ENCODE measurements at places on chromosomes 7 and 10. TPM values are rescaled to one million over a fixed set of nuclear protein-coding genes. Genes with fewer than 3 reads are reported as not detected.

MACROH2A2 gene
- 72.4 TPM for total RNA-seq

FFAR4 gene
- not detected for total RNA-seq

DNA sequence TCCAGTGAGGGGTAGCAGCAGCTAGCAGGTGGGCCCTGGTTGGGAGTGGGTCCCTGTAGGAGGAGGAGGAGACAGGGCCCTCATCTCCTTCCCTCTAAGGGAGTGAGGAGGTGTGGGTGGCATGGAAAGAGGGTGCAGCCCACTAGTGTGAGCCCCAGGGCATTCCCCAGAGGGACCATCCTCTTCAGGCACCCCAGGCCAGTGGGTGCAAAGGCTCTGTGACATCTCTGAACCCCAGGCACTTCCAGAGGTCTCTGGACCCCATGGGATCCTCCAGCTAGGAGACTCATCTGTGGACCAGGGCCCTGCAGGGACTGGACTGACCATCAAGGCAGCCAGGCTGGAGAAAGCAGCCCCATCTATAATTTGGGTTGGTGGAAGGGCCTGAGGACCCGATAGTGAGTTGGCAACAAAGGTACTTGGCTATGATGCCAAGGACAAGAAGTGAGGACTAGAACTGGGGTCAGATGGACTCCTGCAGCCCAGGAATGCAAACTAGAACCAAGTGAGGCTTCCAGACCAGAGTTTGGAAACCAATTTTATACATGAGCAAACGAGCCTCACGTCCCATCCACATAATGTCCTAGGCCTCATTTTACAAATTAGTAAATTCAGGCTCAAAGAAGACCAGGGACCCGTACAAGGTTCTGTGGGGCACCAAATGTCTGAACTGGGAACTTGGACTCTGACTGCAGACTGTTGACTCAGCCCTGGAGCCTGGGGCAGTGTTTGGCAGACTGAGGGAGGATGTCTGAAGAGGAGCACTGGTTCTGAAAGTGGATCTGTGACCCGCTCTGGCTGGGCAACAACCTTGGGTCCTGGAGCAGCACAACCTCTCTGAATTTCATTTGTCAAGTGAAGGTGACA is 1.4 kb upstream of the VSTM4 start:
- DNase-seq, result no peak

DNA sequence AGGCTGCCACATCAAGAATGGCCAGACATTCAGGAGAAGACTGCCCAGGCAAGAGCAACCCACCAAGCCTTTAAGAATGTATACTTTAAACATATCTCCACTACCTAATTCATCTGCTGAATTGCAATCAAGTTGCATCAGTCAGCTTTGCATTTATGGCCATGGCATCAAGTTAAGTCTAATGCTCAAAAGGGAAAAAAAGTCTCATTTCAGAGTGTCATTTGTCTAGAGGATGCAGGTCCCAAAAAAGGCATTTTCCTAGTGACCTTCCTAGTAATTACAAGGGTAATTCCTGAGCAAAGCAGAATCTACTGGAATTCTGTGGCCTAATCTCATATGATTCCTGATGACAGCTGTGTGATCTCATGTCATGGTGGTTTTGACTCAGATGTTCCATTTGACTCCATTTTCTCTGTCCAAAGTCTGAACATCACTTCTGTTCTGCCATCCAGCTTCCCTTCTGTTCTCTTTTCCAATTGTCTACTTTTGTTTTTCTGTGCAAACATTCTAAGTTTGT is 7.3 kb upstream of the CABCOCO1 start:
- no peak for DNase-seq

GRCh38 chr7:68789597-68789996 is 808.7 kb upstream of the AUTS2 start:
- no peak for DNase-seq

DNA sequence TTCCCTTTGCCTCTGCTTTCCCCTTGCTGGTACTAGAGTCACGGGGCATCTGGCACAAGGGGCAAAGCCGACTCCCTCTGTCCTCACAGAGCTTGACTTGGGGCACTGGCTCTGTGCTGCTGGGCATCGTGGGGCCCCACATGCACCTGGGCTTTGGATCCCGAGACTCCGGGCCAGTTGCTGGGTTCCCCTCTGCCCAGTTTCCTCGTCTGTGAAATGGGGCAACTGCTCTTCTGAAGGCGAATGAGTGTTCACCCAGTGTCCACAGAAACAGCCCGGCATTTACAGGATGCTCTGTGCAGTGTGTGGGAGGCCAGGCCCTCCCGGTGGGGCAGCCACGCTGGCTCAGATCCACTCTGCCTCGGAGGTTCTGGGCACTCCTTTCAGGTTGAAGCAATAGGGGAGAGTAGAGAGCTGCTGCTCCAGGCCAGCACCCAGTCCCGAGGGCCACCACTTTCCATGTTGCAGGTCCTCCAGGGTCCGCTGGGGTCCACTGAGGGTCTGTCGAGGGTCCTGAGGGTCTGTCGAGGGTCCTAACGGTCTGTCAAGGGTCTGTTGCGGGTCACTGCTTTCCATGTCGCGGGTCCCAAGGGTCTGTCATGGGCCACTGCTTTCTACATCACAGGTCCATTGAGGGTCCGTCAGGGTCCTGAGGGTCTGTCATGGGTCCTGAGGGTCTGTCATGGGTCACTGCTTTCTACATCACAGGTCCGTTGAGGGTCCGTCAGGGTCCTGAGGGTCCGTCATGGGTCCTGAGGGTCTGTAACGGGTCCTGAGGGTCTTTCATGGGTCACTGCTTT is 103.6 kb downstream of the VIPR2 start:
- no peak for DNase-seq

- DNase-seq, result no peak
These were observed 108.9 kb upstream of the ZMIZ1 start for GRCh38 chr10:78959924-78960285.

DNA sequence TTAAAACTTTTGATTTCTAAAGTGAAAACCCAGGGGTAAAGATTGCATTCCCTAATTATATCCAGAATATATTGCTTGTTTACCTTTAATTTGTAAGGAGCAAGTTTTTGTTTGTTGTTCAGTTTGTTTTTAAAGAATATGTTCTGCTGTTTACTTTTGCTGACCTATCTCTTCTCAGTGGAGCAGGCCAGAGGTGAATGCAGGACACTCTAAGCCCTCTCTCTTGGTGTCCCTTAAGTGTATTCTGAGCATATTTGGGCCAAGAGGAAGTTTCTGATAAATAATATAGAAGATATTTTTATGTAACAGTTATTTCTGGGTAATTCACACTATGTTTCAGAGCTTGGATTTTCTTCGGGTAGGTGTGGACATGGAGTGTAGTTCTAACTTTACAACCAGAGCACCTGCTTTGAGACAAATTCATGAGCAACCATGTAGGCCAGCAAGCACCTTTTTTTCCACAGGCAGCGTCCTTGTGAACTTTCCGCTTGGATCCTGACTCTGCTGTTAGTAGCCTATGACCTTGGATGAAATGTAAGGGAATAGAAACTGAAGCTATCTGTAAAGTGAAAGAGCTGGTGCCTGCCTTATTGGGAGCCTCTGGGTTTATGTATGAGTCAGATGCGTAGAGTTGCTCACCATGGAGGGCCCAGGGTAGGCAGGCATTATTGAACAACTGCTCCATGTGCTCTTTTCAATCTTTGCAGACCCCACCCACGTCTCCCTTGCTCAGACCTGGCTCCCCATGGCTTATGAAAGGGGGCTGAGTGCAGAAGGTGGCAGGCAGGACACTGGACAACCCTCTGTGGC is 16.1 kb downstream of the OGDH start:
- DNase-seq, result no peak

GRCh38 chr10:133462512-133463305 is 9.0 kb downstream of the SCART1 start:
- no peak for DNase-seq

DNA sequence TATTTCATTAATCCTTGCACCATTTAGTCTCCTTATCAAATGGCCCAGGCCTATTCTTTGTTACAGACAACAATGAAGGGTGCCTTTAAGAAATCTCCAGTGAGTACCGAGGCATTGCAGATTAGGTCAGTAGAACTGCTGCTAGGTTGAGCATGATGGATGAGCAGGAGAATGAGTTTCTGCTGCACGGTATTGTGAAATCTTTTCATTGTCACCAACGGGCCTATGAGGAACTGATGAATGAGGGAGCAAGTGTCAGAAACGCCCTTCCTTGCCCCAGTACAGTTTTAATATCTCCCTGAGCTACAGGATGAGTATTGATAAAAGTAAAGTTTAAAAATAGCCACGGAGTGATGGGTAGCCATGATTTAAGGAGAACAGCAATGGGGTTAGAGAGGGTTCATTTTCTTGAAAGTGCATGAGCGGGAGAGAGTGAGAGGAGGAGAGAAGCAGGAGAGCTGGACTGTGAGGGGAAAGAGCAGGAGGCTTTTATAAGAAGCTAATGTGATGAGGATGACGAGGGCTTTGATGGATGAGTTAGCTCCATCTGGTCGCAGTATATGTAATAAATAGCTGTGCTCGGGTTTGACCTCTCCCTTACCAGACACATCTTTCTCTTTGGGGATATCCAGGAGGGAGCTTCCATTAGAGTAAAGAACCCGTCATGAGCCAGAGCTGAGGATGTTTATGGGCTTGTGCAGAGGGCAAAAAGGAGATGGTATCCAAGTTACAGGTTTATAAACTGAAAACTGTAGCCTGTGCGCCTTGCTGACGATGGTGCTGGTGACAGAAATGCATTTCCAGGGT is 526.1 kb downstream of the LRMDA start:
- DNase-seq, result no peak

DNA sequence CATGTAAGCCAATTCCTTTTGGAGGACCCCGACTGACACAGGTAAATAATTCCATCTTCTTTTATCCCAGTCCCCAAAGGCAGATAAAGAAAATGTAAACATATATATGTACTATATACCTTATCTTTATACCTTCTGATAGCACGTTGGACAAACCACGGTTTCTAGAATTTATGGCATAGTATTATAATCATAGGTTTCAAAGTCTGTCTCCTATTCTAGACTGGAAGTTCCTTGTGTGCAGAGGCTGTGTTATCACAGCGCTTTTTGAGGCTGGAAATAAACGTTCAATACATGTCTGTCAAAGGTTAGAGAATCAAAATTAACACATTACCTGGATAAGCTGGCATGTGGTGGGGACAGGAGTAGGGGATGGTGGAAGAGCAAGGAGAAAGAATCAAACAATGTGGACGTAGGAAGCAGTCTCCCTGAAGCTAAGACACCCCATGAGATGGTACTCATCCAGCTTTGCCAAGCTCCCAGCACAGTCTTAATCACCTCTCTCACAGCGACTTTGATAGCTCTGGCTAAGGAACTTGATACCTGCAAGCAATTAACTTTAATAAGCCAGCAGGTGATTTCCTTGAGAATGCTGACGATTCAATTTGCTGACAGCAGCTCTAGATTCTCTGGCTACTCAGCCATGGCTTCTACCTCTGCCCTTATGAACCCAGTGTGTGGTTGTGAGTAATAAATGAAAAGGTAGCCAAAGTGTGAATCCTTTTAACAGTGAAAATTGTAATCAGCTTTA is 208.4 kb upstream of the LRRTM3 start:
- DNase-seq, result no peak

DNA sequence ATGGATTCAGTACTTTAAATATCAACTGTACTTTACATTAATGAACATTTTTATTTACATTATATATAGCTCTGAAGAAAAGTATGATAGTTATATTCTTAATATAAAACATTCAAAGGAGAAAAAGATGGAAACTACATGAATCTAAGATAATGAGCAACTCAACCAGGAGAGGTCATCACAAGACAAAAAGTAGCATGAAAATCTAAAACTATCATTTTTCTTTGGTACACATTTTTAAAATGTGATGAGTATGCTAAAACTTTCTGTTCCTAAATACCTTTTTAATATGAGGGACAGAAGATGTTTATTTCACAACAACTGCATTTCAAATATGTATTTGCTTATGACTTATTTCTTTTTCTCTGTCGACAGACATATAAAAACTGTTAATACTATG is 2.4 kb downstream of the CNTNAP2 start:
- no peak for DNase-seq

DNA sequence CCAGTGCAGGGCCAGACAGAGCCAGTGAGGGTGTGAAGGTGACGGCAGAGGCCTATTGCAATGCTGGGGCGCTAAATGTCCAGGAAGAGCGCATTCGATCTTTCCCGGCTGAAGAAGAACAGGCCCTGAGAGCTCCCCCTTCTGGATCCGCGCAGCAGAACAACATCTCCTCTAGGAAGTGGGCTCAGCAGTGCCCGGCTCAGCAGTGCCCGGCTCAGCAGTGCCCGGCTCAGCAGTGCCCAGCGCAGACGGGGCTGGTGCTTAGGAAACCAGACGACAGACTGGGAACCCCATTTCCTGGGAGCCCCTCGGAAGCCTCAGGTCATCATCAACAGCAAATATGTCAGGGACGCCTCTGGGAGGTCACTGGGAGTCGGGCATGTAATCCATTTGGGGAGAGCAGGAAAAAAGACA is 4.7 kb upstream of the NOS3 start:
- no peak for DNase-seq

DNA sequence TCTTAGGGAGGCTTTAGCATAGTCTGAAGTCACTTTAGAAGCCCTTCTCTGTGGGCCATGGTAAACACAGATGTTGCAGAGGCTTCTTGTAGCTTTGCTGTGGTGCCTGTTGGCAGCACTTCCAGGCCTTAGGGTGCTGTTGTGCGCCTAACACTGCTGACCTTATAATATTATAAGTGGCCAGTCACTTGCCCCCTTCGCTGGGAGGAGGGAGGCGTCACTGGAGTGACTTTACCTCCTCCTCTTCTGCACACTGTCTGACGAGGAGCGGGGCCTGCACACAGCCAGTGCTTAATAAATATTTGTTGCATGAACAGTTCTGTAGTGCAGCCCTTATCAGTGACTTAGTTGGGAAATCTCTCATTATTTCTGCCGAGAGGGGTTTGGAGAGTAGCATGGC is 63.3 kb downstream of the WDR37 start:
- no peak for DNase-seq

Data from kidney epithelial cell (primary cell).